ACHN (cell line): ENCODE measurements at places on chromosomes 1 and 21.
A peak's percentile ranks its signal among the peaks of the same experiment; 100 is the strongest.

DNA sequence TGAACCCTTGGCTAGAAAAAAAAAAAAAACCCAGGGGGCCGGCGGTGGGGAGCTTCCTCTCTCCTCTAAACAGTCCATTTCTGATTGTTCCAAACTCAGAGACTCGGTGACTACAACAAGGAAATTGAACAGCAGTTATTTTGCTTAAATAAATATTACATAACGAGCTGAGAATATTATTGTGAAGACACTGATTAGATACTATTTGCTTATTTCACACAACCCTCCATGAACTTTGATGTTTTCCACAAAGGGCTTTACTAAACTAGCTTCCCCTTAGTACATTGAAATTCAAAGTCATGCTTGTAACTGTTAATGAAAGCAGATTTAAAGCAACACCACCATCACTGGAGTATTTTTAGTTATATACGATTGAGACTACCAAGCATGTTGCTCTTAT lies at the start of gene CFHR5:
Gene CFHR5, plus strand, starts transcription at position 279 of the 400 bp plus-strand sequence. Its CDS starts 109 bp downstream, at position 388.
- DNase-seq = no peak

- peak; percentile 93 for DNase-seq
Observed at GRCh38 chr21:45366931-45367401, 38.0 kb upstream of the COL18A1 start.

DNA sequence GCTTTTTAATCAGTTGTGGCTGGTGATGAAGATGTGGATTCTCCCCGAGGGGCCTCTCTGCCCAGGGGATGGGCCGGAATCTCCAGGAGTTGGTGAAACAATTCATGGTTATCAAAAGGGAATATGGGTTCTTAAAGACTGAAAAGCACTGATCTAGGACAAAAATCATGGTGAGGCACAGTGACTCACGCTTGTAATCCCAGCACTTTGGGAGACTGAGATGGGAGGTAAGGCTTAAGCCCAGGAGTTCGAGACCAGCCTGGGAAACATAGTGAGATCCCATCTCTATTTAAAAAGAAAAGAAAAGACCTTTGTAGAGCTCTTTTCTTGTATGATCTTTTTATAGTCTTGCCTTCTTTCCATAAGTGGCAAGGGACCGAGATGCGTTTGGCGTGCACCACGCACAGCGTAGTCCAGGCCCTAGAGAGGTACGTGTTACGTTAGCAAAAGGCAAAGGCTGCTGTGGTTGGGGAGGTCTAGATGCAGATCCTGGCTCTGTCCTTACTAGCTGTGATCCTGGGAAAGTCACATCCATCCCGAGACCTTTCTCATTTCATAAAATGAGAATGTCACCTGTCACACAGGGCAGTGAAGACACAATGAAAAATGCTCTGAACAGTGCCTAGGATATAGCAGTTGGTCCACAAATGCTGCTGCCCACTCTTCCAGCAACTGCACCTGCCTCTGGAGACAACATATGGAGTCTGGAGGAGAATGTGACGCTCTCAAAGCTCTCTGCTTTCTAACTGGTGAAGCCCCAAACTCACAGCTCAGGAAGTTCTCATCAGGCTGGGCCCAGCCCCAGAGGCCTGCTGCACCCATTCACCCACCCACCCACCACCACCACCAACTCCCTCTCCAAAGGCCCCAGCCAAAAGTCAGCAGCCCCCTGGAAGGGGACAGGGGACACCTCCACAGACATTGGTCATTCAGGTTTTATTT lies 54.8 kb downstream of the KIF21B start:
- no peak for DNase-seq

- DNase-seq = no peak
Observed at GRCh38 chr1:241308011-241308410, 49.0 kb downstream of the RGS7 start.

- no peak for DNase-seq
Observed at GRCh38 chr1:78892260-78892840, 114.2 kb downstream of the ADGRL4 start.

- no peak for DNase-seq
Observed at GRCh38 chr1:27292106-27292505, 29.9 kb upstream of the TMEM222 start.

DNA sequence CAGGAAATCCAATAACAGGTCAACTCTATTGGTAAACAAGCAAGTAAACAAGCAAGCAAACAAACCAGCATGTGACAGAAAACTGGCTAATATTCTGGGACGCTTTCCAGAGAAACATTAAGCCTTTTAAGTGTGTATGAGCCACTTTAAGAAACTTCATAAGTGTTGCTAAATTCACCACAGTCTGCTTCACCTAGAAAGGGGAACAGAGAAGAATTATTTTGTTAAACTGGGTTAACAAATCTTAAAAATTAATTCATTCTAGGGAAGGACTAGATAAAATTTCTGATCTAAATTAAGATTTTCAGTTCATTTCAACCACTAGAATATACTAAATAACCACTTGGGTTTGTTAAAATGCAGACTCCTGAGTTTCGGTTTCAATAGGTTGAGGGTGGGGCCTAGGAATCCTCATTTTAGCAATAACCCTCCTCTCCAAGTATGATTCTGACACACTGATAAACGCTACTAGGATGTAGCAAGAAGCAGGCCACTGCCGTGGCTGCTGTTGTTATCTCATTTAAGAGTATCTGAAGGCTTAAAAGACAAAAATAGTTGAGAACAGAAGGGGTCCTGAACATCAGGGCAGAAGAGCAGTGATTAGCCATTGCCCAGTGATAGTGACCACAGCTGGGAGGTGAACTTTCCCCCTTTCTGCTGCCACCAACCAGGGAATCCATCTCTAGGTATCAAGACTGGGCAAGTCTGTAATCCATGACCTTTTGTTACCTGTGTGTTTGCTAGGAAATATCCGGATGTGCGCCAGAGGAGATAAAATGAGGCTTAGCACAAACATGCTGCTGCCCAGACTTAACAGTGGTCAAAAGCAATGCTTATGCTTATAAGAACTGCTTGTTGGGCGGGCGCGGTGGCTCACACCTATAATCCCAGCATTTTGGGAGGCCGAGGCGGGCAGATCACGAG lies 11.2 kb downstream of the CREG1 start:
- DNase-seq = no peak

GRCh38 chr1:43522431-43522775 lies 8.3 kb upstream of the PTPRF start:
- peak; percentile 64 for DNase-seq

GRCh38 chr1:2316451-2316961 lies 74.8 kb downstream of the MORN1 start:
- no peak for DNase-seq

- DNase-seq = no peak
Observed at GRCh38 chr1:30213936-30214335, 509.4 kb downstream of the MATN1 start.

DNA sequence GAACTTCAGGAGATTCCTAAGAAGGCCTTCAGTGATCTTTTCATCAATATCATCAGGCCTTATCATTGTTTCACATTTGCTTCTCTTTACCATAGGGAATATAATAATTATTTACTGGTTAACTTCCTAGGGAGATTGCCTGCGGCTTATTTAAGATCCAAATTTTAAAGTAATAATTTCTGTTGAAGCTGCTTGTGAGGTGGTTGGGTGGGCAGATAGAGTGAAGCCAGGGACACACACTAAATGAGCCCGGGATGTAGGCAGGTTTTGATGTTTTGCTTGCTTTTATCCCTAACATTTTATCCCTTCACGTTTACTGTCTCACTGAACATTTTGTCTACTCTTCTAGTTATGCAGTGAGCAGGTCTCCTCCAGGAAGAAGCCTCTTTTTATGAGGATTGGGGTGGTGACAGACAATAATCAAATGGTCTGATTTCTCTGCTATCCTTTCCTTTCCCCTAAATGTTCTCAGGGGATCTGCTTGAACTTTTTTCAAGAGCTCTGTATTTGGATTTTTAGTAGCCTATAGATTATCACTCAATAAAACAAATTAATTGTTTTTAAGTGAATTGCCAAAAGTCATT lies 164.7 kb downstream of the RUNX1 start:
- no peak for DNase-seq

DNA sequence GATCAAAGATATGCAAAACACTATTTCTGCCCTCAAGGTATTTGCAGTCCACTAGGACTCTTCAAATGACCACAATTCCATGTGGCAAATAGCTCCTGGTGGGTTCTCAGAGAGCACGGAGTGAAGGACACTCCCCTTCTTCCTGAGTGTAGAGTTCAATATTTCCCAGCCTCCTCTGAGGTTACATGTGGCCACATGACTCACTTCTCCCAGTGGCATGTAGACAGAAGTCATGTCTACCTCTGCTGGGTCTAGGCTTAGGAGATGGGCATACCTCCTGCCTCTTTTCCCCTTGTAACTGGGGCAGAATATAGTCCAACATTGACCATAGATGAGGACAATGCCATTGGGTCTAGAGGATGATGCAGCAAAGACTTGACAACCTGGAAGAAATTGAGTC lies 191.4 kb downstream of the MIS18A start:
- no peak for DNase-seq

GRCh38 chr1:200306944-200307754 lies 102.7 kb downstream of the ZNF281 start:
- DNase-seq = peak; percentile 44

GRCh38 chr1:186996816-186997215 lies 168.1 kb downstream of the PLA2G4A start:
- DNase-seq = no peak

- DNase-seq = no peak
Observed at GRCh38 chr1:56808410-56808809, 10.8 kb downstream of the FYB2 start.

GRCh38 chr1:6591222-6591621 lies 11.4 kb downstream of the ZBTB48 start:
- DNase-seq = no peak
